Fibroblast of the aortic adventitia (primary cell): ENCODE measurements at places on chromosomes 1 and 21.

DNA sequence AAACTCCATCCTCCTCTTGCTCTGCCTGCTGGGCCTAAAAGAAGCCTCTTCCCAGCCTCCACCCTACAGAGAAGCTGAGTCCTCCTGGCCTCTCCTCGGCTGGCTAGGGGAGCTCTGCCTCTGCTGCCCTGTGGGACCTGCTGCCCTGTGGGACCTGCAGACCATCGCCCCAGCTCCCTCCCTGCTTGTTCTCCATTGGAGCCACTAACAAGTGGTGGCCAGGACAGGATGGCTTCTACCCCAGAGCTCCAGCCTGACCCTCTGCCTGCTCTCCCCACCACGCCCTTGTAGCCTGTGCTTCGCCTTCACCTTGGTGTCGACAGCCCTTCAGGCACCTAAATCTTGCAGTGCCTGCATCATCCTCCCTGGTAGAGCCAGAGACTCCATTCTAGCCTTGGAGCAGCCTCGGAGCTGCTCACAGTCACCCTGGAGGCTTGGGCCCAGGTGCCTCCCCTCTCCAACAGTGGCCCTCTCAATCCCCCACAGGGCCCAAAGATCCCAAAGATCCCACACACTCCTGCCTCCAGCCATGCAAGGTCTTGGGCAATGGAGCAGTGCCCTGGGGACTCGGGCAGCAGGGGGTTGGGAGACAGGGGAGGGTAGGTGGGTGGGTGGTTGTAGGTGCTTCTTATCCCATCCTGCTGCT, 3.0 kb downstream of the EPS8L3 start:
- DNase-seq, result no peak

DNA sequence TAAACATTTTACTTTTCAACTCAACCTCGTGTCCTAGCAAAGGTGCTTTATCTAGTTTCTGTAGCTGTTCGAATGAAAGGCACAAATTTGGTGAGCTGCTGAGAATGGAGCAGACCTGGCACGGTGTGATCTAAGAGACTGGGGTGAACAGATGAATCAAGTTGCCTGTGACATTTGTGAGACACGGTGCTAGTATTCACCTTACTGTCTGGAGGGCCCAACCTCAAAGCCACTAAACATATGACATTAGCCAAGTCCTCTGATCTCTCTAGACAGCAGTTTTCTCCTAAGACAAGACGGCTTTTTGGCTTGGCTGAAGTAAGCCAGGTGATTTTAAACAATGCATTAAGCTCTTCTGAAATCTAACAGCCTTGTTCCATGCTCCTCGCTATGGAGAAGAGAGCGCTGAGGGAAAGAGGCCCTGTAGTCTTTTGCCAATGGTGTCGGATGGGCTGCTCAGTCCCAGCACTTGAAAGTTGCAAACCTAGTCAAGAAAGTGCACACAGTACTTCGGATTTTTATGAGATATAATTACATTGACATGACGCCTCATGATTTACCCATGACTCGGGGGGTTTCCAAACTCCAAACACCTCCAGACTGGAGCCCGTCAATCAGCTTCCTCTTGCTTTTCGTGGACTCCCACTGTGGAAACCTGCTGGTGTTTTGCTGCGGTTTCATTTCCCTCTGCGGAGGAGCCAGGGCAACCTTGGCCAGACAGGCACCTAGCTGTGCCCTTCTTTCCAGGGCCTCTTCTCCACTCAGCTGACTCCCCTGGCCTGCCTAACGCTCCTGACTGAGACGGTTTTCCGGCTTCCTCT, 794 bp upstream of the TOR3A start:
- no peak for DNase-seq

DNA sequence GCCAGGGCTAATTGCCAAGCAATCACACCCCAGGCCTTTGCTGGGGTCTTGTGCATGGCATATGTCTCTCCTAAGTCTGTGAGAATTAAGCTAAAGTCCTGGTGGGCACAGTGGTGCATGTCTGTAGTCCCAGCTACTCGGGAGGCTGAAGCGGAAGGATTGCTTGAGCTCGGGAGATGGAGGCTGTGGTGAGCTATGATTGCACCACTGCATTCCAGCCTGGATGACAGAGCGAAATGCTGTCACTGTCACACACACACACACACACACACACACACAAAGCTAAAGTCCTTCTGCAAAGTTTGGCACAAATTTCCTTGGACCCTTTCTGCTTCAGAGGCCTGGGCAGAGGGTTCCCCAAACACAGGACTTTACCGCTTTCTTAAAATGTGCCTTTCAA, 31.3 kb upstream of the DNAJC11 start:
- no peak for DNase-seq

GRCh38 chr1:55359611-55360010, 144.4 kb upstream of the USP24 start:
- no peak for DNase-seq

DNA sequence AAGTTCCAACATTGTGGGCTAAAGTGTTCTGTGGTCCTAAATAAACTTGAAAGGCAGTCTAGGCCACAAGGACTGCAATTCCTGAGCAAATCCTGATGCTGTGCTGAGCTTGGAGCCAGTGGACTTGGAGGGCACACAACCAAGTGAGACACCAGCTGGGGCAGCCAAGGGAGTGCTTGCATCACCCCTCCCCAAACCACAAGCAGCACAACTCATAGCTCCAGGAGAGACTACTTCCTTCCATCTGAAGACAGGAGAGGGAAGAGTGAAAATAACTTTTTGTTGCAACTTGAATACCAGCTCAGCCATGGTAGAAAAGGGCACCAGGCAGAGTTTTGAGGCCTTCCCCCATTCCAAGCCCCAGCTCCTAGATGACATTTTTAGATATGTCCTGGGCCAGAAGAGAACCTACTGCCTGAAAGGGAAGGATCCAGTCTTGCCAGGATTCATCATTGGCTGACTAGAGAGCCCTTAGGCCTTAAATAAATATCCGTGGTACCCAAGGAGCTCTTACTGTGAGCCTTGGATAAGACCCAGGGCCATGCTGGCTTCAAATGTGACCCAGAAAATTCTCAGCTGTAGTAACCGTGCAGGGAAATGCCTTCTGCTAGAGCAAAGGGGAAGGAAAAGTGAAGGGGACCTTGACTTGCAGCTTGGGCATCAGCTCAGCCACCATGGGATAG, 35.4 kb upstream of the LRRC8B start:
- peak; percentile 18 for DNase-seq

DNA sequence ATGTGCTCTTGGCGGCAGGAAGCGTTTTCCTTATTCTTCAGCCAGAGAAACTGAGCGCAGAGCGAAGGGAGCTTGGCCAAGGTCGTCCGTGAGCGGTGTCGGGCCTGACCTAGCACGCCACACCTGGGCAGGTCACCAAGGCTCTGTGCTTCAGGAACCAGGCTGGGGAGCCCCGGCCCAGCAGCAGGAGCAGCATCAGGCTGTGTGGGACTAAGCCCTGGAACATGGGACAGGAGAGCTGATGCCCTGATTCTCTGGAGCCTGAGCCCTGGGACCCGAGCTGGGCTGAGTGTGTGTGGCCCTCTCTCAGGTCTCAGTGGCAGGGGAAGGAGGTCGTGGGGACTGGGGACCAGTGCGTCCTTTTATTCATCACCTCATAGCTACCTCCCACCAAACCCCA, 65.2 kb upstream of the ABCG1 start:
- DNase-seq, result no peak

DNA sequence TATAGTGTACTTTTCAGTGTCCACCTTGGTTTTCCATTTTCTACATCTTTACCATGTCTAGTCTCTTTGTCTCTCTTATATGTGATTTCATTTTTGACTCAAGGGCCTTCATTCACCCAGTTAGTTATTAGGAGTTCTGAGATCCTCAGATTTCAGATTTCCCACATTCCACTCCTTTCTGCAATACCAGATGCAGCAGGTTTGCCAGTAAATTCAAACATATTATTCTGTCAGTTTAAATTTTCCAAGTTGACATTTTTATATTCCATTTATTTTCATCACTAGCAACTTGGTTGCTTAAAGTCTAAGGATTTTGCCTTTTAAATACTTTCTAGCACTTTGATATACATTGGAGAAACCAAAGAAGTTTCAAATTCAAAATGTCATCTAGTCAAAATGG, 42.4 kb downstream of the ABL2 start:
- no peak for DNase-seq

DNA sequence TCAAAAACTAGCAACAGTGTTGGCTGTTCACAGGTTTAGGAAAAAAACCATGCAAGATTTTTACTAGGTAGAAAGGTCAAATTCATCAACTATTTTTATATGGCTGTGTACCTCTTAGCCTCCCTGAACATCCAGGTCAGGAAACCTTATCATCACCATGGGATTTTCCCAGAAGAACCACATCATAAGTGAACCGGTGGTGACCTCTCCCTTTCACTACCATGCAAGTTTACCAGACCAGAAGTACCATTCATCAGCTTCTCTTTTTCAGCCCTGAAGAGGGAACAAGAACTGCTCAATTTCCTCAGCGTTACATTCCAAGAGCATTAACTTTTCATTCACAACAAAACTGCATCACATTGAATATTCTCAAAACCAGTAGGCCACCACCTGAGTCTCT, 5.9 kb downstream of the SSBP3 start:
- no peak for DNase-seq

- DNase-seq, result no peak
Observed at GRCh38 chr1:203173011-203173555, 2.5 kb downstream of the MYBPH start.

DNA sequence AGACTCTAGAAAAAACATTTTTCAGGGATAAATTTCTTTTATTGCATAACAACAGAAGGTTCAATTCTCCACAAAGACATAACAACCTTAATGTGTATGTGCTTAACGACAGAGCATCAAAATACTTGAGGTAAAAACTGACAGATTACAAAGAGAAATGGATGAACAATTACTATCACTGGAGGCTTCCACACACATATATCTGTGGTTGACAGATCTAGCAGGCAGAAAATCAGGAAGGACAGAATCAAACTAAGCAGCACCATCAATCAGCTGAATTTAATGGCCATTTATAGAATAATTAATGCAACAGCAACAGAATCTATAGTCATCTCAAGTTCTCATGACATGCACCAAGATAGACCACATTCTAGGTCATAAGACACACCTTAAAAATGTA, 306.0 kb upstream of the GREM2 start:
- DNase-seq, result no peak

DNA sequence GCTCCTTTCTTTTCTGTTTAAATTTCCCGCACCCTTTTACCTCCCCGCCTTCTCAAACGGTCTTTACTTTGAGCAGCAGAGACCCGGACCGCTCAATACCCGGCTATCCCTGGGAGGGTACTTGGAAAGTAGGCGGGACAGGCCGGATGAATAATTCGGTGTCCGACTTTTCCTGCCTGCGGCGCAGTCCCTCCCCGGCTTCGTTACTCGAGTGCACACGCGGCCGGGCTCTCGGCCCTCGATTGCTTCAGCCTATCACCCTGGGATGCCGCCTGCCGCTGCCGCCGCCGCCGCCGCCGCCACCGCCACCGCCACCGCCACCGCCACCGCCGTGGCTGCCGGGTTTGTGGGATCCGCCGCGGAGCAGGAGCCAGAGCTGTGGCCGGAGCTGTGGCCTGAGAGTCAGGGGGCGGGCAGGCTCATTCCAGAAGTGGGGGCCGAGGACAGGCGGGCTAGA, 382 bp upstream of the RASAL2 start:
- DNase-seq, result peak; percentile 95

GRCh38 chr21:43325968-43326715, 100.8 kb downstream of the SIK1 start:
- DNase-seq, result no peak

DNA sequence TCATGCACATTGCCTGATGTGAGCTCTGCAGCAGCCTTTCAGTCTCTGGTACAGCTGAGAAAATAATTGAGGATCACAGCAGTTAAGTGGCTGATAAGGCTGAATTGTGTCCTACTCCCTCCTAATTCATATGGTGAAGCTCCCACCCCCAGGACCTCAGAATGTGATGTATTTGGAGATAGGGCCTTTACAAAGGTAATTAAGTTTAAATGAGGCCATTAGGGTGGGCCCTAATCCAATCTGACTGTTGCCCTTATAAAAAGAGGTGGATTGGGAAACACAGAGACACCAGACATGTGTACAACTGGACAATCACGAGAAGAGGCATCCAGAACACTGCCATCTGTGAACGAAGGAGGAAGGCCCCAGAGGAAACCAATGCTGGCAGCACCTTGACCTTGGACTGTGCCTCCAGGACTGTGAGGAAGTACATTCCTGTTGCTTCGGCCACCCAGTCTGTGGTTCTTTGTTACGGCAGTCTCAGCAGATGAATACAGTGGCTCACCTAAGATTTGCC, 148.1 kb downstream of the TRABD2B start:
- no peak for DNase-seq

DNA sequence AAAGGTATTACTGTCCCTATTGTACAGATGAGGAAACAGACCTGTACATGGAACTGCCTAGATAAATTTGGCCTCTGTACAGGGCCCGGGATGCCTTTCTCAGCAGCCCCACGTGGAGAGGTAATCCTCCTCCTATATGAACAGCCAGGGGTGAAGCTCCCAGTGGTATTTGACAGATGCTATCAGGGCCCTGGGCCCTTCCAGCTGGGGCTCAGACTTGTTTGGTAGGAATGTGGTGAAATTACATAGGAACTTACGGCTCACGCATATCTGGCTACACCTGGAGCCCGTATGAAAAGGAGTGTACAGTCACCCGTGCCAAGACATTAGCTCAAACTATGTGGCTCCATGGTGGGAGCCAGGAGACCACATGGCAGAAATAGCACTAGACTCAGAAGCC, 24.8 kb upstream of the TCEA3 start:
- DNase-seq, result no peak

DNA sequence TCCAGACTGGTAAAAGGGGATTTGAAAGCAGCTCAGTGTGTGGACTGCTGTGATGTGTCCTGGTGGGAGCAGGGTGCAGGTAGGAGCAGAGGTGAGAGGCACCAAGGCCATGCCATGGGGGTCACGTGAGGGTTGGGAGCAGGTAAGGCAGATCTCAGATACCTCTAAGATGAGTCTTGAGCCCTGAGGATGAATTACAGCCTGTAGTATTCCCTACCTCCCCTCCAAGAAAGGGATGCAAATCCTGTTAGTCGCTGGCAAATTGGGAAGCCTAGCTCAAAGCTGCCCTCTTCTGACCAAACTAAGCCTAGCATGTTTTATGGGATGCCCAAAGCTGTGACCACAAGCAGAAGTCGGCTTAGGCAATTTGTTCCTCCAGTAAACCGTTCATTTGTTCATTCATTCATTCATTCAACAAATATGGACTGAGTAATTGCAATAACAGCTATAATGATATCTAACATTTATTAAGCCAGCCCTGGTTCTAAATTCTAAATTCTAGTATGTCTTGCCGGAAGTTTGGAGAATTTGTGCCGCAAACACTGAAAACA, 3.9 kb upstream of the NUAK2 start:
- peak; percentile 88 for DNase-seq

GRCh38 chr1:227260433-227260832, 57.9 kb downstream of the CDC42BPA start:
- DNase-seq, result no peak

GRCh38 chr1:38585971-38586370, 273.6 kb downstream of the RRAGC start:
- no peak for DNase-seq

DNA sequence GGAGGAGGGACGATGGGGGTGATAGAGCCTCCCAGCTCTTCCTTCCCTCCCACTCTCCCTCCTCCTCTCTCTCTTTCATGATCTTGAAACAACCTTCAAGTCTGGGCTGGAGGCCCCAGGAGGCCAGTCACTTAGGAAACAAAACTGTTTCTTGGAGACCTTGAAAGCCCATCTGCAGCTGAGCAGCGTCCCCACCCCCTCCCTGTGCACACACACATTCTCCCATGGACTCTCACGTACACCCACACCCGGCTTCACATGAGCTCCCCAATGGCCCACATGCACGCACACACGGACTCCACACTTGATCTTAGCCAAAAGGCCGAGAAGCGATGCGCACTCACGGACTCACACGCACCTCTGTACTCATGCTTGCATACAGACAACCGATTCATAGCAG, 3.2 kb upstream of the ATP1A2 start:
- no peak for DNase-seq

- DNase-seq, result no peak
Observed at GRCh38 chr1:12009318-12009947, 9.9 kb upstream of the MIIP start.
